Fibroblast of the aortic adventitia (primary cell): ENCODE measurements at places on chromosomes 2 and 18. TPM values are rescaled to one million over a fixed set of nuclear protein-coding genes. Genes with fewer than 3 reads are reported as not detected.

Gene C2orf66
- total RNA-seq: 0.27 TPM in 1 of 2 replicates, not detected in the other

Gene CCL20
- total RNA-seq: not detected in 2 replicates

DNA sequence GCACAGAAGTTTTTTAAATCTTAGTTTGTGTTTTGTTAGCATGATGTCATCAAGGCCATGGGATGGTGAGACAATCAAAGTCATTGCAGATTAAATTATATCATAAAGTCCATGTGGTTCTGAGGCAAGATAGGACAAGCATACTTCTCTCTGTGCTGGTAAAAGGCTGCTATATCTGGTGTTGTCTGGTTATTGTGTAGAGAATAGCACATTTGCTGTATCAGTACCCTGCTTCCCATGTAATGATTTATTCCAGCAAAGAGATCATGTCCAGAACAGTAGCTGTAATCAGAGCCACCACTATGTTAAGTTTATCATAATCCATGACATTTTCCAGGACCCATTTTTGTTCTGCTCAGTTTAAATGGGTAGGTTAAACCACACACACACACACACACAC is 123.0 kb downstream of the TTC27 start:
- DNase-seq: no peak

- no peak for DNase-seq
These were observed 17.9 kb downstream of the RAB12 start for GRCh38 chr18:8627107-8627472.

Gene ACMSD
- total RNA-seq: not detected in 2 replicates

- no peak for DNase-seq
These were observed 81.1 kb upstream of the CAVIN2 start for GRCh38 chr2:191927991-191928390.

Gene EFEMP1
- 652 and 1,009 TPM in 2 replicates for total RNA-seq

DNA sequence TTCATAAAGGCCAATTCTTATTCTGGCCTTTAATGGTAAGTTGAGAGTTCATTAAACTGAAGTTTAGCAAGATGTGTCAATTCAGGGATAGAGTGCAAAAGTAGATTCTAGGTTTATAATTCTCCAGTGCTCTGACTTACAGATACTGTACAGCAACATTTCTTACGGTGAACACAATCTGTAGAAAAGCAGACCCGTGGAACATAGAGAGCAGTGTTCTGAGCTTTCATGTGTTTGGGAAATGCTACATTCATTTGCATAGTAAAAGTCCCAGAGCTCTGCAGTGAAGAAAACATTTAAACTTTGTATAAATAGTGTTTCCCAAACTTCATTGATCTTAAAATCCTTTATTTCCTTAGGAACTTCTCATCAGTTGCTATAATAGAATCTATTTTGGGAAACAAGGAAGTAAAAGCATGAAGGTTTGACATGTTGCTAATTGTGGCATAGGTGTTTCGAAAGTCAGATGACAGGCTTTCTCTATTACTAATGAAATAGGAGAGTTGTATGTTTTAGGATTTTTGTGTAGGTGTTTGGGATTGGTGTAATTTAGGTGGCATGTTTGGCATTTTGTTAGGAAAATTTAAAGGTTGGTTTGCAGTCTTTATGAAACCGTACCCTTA is 138.2 kb downstream of the ASXL3 start:
- DNase-seq: no peak

Gene FAM210A
- total RNA-seq: 6.2 and 24.5 TPM in 2 replicates

DNA sequence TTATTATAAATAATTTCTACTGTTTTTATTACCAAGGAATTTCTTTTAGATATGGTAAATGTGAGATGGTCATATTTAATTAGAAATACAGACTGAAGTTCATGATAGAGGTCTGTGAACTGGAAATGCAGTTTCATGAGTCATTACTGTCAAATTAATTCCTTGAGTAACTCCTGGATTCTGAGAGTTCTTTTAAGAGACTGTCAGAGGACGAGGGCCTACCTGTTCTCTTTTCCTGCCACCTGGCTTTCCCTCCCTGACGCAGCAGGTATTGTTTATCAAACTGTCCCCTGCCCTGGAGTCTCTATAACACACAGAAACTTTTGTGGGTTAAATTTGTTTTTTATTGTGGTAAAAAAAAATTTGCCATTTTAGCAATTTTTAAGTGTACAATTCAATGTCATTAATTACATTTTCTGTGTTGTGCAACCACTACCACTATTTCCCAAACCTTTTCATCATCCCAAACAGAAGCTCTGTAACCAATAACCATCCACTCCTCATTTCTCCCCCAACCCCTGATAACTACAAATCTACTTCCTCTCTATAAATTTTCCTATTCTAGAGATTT is 142.6 kb downstream of the DIS3L2 start:
- DNase-seq: no peak

DNA sequence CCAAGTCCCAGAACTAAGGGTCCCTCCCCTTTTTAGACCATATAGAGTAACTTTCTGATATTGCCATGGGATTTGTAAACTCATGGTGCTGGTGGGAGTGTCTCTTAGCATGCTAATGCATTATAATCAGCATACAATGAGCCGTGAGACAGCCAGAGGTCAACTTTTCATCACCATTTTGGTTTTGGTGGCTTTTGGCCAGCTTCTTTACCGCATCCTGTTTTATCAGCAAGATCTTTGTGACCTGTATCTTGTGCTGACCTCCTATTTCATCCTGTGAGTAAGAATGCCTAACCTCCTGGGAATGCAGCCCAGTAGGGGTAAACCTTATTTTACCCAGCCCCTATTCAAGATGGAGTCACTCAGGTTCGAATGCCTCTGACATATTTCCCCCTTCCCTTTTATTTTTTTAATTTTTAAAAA is 148.2 kb downstream of the PHLPP1 start:
- peak; percentile 32 for DNase-seq

DNA sequence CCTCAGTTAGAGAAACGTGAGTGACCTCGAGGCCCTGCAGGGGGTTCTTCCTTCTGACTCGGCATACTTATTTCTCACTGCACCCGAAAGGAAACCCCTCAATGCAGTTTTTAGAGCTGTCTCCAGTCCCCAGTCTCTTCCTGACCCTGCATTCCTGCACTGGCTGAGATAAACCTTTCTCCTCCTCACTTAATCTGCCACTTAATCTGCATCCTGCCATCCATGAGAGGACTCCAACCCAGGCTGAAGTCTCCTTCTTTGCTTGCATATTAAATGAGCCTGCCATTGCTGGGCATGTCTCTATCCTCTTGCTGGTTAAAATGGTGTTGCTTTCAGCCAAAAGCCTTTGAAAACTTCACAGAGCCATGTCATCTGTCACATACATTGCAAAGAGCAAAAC is 125.6 kb upstream of the GATA6 start:
- no peak for DNase-seq

- DNase-seq: peak; percentile 46
These were observed 189.4 kb upstream of the GLI2 start for GRCh38 chr2:120546048-120546864.

DNA sequence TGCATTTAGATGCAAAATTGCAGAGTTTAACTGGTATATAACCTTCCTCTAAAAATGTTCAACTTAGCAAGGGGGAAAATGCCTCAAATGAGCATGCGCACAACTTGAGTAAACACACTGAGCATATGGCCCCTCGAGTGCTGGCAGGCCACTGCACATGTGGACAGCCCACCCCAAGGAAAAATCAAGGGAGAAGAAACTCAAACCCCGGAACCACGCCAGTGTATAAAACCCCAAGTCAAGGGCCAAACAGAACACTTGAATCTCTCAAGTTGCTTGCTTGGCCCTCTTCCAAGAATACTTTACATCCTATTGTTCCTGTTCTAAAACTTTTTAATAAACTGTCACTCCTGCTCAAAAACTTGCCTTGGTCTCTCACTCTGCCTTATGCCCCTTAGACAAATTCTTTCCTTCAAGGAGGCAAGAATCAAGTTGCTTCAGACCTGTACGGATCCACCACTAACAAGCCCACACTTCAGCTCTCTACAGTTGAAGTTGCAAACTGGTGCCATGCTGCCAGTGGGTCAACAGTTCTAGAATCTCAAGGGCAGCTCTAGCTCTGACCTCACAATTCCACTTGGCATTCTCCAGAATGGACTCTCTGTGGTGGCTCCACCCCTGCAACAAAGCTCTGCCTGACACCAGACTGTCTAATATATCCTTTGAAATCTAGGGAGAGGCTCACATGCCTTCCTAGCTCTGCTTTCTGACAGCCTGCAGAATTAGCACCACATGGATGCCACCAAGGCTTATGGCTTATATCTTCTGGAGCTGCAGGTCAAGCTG is 38.9 kb downstream of the HIBCH start:
- DNase-seq: peak; percentile 19

DNA sequence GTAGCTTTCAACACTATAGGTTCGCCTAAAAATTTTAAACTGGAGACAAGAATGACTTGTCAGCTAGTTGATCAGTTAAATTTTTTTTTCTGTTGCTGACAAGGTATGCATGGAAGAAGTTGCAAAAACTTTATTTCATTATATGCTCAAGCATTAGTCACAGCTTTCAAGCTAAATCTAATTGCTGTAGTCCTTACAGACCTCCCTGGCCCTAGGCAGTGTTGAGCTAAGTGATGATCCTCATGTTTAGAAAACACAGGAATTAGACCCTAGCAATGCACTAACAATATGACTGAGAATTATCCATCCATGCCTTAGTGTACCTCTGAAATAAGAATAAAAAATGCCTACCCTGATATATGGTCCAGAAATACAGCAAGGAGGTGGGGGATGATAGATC is 253.4 kb downstream of the SP3 start:
- DNase-seq: no peak

Gene GNLY
- not detected in 2 replicates for total RNA-seq

Gene CD207
- not detected in 2 replicates for total RNA-seq

Gene MC5R
- total RNA-seq: not detected in 2 replicates

DNA sequence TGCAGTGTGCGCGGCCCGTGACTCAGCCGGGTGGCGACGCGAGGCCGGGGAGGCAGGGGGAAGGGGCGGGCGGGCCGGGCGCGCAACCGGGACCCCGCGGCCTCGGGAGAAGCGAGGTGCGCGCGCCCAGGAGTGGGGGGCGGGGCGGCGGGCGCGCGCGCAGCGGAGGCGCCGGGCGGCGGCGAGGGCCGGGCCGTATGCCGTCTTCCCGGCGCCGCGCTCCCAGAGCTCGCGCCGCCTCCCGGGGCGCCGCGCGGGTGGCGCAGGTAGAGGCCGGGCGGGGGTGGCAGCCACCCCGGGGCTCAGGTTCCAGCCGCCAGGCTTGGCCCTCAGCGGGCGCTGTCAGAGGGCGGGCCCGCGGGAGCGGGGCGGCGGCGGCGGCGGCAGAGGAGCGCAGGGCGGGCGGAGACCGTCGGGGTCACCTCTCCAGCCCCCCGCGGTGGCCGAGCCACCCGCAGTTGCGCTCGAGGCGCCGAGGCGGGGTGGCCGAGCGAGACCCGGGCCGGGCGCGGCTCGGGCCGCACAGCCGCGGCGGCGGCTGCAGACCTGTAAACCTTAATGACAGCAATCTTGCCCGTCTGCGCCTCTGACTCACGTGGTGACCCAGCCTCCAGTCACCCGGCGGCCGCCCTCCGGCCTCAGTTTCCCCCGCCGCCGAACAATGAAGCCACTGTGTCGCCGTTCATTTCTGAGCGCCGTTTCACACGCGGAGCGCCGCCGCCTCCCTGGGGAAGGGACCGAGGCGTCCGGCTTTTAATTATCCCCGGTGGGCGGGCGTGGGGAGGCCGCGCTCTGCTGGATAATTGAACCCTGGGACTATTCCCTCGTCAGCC is 25.3 kb upstream of the SMAD7 start:
- peak; percentile 46 for DNase-seq

DNA sequence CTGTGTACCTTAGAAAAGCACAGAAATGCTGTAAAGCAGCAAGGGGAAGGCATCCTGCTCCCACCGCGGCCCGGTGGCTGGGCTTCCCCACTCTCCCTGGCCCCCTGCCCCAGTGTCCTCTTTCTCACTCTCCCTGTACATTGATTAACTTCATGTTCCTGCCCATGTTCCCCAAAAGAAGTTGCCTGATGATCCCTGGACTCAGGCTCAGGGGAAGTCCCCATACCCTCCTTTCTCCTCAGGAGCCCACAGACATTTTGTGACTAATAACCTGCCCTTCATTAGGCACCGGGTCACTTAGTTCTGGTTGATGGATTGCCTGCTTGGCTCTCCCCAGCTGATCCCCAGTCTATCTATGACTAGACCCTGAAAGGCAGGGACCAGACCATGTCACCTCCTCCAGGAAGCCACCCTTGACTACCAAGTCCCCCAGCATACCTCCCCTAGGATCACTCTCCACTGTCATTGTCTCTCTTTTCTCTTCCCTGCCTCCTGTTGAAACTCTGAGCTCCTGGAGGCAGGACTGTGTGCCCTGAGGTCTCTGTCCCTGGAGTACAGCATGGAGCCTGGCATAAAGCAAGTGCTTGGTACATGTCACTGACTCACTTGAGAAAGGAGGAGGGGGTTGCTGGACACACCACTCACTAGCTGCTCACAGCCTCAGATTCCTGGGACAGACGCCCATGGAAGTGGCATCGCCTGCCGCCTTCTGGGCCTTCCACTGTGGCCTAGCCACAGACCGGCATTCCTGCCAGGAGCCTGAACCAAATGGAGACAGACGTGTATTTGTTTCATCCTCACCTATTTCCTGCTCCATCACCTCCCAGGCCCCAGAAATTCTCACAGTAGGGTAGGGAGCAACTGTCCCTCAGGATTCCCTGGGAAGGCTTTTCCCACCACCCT is 13.5 kb downstream of the MALL start:
- no peak for DNase-seq

DNA sequence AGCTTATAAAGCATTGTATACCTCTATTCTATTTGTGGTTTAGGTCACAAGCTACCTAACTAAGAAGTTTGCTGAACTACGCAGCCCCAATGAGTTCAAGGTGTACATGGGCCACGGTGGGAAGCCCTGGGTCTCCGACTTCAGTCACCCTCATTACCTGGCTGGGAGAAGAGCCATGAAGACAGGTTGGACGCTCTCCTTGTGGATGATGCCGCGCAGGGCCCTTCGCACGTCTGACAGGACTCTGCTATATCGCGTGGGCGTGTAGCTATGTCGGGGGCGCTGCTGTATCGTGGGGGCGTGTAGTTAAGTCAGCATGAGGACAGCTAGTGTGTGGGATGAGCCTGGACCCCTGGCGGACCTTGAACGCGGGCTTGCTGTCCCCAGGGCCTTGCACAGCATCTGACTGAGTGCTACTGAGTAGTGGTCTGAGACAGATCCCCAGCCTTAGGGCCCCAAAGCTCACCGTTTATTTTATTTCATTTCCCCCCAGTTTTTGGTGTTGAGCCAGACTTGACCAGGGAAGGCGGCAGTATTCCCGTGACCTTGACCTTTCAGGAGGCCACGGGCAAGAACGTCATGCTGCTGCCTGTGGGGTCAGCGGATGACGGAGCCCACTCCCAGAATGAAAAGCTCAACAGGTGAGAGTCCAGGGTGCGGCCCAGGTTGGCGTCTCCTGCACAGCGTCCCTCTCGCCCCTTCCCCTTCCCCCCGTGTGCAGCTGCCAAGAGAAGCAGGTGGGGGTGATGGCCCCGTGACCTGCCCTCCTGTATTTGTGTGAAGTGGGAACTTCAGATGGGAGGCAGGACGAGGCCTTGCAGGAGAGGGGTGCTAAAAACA is 15.6 kb upstream of the CNDP1 start:
- no peak for DNase-seq

DNA sequence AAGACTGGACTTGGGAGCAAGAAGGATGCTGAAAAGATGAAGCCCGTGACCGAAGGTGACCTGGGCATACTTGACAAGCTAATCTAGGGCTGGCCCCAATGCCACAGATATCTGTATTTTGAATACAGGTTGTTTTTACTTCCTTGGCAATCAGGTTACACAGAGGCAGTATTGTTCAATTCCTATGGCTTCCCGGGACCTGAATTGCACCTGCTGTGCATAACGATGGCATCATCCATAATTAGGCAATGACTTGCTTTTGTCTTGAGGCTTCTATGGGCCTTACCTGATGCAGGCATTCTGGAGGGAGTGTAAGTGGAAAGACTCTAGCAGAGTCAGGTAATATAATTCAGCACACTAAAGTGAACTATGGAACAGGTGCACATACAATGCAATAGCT is 60.6 kb upstream of the CUL3 start:
- no peak for DNase-seq

Gene MYOM1
- total RNA-seq: 0.90 and 7.5 TPM in 2 replicates

Gene CNGA3
- 0.18 TPM in 1 of 2 replicates, not detected in the other for total RNA-seq
